ENCODE measurements at places on chromosomes 4 and X. TPM values are rescaled to one million over a fixed set of nuclear protein-coding genes. Genes with fewer than 3 reads are reported as not detected.

ITGB1BP2 gene
- total RNA-seq = 85.5 TPM

CT45A3 gene
- not detected for total RNA-seq

POU3F4 gene
- not detected for total RNA-seq

EVC2 gene
- 1.3 TPM for total RNA-seq

MGAT4D gene
- total RNA-seq = not detected

XK gene
- 6.8 TPM for total RNA-seq

FAT1 gene
- 90.7 TPM for total RNA-seq

CXCL10 gene
- 2.3 TPM for total RNA-seq

PLXNB3 gene
- total RNA-seq = 7.6 TPM

MTHFD2L gene
- 14.5 TPM for total RNA-seq

DIPK2B gene
- 14.0 TPM for total RNA-seq

PCSK1N gene
- total RNA-seq = 4.1 TPM

TCP11X2 gene
- not detected for total RNA-seq

NWD2 gene
- total RNA-seq = not detected

UGT2B17 gene
- not detected for total RNA-seq

MTNR1A gene
- total RNA-seq = not detected

ASB11 gene
- total RNA-seq = 60.8 TPM

GLRA2 gene
- total RNA-seq = not detected

DNA sequence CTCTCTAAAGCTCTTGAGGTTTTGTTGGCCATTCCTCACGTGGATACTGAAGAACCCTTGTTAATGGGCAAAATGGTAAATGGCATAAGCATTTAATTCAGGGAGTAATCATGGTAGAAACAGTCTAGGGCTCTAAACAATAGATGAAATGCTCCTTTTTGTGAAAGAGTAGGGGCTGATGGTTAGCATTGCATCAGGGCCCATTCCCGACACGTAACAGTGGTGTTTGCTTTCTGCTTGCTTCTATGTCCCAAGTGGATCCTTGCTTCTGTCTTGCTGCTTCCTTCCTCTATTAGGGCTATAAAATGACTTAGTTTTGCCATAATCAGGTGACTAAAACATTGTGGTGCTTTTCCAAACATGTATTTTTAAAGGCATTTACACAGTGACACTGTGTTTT, 230.9 kb upstream of the AFF2 start:
- no peak for DNase-seq

- no peak for DNase-seq
These were observed 16.8 kb upstream of the SEL1L3 start for GRCh38 chr4:25879587-25879986.

DNA sequence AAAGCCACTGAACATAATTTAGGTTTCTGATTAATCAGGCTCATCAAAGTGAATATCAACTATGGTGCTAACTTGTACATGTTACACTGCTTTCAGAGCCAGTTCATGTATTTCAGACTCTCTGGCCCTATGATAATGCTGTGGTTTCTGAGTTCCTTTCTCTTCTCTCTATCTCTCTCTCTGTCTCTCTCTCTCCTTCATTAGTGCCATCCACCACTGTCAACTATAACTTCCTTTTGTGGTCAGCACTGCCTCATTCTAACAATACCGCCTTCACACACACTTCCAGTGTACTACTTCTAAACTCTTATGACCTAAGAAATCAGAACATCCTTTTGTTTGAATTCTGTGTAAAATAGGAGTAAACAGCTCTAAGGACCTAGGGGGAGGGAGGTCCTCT, 907.1 kb downstream of the RPA4 start:
- DNase-seq = no peak

- no peak for DNase-seq
These were observed 72.0 kb upstream of the DHRSX start for GRCh38 chrX:2572740-2573139.

DNA sequence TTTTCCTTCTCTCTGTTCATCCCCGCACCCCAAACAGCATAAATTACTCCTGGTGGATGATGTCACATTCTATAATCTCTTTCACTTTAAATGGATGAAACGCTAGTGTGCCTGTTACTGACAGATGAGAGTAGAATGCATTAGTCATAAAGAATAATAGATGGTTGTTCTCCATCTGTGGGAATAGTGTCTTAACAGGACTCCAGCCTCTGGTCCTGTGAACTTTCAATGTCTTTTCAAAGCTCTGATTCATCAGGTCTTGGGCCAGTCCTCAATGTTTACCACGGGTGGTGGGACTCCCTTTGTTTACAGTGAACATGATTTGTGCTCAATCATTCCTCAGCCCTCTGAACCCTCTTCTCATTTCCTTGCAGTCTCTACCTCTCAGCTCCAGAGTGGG, 182.6 kb downstream of the GABRB1 start:
- no peak for DNase-seq

DNA sequence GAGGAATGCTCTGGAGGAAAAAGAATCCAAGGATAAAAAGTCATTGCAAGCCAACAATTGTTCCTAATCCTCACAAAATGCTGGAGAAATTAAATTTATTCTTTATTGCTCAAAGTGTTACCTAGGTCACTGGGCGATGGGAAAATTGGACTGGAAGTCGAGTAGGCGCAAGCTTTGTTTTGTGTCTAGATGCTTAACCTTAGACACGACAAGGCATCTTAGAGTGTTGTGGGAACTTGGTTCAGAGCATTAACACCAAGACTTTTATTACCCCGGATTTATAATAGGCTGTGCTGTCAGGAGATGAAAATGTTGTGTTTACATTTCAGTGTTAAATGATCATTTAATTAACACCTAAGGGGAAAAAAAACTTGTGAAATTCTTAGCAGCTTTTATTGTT, 25.1 kb downstream of the SLIT2 start:
- DNase-seq = no peak

DNA sequence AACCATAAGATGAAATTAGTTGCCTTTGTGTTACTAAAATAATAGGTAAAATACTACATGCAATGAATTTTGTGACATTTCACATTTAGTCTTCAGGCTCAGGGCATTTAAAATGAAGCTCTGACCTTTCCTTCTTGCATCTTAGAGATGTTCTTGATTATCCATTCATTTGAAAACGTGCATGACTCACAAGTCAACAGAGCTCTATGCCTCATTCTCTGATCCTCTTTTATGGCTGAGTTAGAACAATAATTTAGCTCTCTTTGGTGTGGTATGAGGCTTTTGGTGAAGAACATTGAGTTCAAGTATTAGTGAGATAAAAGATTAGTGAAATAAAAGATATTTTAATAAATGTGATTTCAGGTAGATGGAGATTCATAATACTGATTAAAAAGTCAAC, 66.5 kb downstream of the TIGD2 start:
- DNase-seq = no peak

DNA sequence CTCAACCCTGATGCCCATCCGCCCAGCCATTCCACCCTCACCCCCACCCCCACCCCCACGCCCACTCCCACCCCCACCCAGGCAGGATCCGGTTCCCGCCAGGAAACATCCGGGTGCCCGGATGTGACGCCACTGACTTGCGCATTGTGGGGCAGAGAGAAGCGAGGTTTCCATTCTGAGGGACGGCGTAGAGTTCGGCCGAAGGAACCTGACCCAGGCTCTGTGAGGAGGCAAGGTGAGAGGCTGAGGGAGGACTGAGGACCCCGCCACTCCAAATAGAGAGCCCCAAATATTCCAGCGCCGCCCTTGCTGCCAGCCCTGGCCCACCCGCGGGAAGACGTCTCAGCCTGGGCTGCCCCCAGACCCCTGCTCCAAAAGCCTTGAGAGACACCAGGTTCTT, at the start of gene MAGEA1:
TSS of gene MAGEA1 (plus strand) at position 154 of the 400 bp plus-strand sequence. CDS start 3,106 bp downstream, outside the sequence.
- DNase-seq = no peak

- peak; percentile 77 for DNase-seq
These were observed 28.6 kb downstream of the RGS12 start for GRCh38 chr4:3321295-3321889.

DNA sequence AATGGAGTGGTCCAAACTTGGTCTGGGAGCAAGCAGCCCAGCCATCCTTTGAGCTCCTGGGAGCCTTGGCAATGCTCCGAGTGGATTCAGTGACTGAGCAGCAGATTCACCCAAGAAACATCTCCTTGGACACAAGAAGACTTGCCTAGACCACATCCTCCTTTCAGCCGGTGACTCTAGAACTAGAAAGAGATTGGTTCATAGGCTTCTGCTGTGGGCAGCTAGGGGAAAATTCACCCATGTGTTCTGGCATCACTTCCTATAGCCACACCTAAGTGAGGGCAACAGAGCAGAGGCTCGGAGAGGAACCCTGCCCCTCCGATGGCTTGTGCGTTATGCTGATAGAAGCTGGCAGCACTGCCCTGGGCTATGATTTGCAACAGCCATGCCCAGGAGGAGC, 16.0 kb downstream of the ZNF275 start:
- no peak for DNase-seq

- DNase-seq = no peak
These were observed 71.0 kb downstream of the MTHFD2L start for GRCh38 chr4:74228691-74229640.

DNA sequence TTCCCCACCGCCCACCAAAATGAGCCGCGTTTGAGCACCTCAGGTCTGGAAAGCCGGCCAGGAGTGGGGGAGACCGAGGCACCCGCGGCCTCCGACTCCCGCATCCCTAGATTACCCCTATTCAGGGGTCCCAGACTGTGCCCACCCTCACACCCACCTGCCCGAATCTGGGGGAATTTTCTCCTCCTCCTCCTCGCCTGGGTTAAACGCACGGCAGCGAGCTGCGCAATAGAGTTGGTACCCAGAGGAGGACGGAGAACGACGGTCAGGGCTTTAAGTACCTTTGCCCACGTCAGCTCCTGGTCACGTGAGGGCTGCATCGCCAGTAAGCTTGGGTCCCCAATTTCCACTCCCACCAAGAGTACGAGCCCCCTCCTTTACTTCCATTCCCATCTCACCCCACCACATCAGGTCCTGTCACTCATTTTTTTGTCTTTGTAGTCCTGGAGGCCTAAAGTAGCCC, at the start of gene ARMCX2:
TSS of gene ARMCX2 (minus strand) at position 250 of the 463 bp plus-strand sequence. CDS start 2,262 bp downstream, outside the sequence.
- DNase-seq = no peak

DNA sequence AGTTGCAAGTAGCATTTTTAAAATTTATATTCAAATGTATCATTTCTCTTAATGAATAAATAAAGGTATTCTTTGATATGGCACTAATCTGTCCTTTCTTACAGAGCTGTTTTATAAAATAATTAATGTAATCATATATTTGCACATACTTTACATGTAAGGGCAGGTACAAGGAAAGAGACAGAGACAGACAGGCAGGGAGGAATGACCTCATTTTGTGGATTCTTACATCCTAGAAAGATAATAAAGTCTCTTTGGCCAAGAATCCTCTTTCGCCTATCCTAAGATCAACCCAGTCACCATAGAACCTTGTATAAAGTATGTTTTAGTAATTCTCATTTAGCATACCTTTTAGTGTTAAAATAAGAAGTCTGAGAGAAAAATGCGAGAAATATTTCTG, 98.5 kb upstream of the CTSO start:
- no peak for DNase-seq

DNA sequence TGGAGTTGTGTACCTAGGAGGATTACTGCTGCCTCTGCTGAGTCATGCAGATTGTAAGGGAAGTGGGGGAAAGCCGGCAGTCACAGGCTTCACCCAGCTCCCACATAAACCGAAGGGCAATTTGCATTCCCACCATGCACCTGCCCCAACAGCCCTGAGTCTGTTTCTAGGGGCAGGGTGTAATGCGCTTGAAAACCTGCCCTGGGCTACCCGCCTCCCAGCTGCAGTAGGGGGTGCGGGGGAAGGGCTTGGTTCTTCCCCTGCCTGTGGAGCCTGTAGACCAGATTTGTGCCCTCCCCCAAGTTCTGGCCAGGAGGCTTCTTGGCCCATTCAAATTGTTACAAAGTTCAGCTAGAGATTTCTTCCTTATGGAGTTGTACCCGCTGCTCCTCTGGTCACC, 269.2 kb upstream of the DDX53 start:
- DNase-seq = no peak

Data from cardiac septum (tissue), 1 donor.